NCI-H2107 (cell line): ENCODE measurements at places on chromosomes 1 and 21.

DNA sequence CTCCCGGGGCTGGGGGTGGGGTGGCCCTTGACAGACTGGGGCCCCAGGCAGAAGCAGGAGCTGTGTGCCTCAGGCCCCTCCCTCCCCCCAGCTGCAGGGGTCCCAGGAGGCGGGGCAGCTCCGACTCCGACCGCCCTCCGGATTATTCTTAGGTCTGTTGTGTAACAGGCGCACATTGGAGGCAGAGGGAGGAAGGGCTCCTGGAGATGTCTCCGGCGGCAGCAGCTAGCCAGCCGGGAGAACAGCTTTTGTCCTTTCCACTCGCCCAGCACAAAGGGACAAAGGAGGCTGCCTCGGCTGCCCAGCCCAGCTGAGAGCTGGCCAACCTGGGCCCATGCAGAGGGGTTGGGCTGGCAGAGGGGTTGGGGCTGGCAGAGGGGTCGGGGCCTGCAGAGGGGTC is 29.7 kb upstream of the PLCH2 start:
- DNase-seq: no peak

DNA sequence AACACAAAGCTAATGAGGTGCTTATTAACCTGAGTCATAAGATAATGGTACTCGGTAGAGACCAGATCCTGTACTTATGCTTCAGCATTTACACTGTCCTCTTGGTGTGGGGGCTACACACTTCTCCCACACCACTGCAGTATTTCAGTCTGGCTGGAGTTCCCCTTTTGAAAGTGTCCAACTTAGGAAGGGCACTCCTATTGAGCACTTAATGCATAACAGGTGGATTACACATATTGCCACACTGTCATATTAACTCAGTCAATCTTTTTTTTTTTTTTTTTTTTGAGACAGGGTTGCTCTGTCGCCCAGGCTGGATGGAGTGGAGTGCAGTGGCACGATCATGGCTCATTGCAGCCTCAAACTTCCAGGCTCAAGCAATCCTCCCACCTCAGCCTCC is 1.5 kb downstream of the GPATCH4 start:
- DNase-seq: no peak

GRCh38 chr1:198902655-198903054 is 263.8 kb downstream of the PTPRC start:
- DNase-seq: no peak

GRCh38 chr1:24964811-24965570 is 34.9 kb upstream of the RUNX3 start:
- no peak for DNase-seq

GRCh38 chr1:57431400-57431799 is 7.5 kb upstream of the DAB1 start:
- DNase-seq: peak; percentile 20

DNA sequence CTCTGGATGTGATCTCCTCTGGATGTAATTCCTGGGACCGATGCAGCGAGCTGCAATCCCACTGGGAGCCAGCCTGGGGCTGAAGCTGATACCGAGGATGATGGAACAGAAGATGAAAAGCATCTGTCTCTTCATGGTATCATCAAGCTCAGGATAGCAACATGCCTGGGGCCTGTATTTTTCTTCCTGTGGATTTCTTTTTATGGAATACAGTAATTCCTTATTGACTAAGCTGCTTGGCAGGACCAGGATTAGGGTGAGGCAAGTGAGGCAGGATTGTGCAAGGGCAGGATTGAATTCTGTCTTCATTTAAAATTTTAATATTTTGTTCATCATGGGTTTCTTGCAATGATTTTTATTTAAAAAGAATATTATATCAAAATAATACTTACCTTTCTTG is 86.6 kb downstream of the SLC25A24 start:
- no peak for DNase-seq

DNA sequence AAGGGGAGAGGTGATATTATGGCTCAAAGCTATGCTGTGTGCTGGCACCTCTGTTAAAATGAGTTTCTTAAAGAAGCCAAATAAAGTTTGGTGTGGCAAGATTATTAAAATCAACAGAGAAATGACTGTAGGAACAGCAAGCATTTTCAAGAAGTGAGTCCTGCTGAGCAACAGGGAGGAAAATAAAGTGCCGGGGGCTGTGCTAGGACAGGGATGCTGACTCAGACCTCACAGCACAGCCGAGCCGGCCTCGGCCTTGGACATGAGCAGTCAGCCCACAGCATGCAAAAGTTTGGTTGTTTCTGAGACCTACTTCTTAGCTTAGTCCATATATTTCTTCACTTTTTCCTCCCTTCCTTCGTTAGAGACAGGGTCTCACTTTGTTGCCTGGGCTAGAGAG is 19.2 kb downstream of the CNIH3 start:
- DNase-seq: no peak

GRCh38 chr1:190540366-190540765 is 62.7 kb upstream of the BRINP3 start:
- no peak for DNase-seq

- DNase-seq: no peak
These were observed 14.6 kb downstream of the TAF13 start for GRCh38 chr1:109061183-109061582.

DNA sequence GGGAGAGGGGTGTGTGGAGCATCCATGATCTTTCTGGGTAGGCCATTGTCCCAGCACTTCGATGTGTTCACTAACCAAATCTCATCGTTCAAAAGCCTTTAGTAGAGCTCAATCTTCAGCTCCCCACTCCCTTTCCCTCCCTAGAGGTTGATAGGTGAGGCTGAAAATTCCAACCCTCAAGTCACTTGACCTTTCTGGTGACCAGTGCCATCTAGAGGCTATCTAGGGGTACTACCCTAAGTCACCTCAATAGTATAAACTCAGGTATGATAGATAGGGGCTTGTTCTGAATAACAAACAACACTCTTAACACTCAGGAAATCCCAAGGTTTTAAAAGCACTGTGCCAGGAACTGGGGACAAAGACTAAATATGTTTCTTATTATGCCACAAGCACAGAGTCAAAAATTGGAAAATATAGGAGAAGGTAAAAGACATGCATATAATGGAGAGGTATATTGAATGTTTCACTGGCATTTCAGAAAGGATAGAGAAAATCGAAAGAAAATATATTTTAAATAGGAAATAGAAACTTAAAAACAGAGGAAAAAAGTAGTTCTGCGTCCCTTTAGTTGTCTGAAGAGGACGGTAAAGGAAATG is 42.9 kb upstream of the CD53 start:
- peak; percentile 43 for DNase-seq

DNA sequence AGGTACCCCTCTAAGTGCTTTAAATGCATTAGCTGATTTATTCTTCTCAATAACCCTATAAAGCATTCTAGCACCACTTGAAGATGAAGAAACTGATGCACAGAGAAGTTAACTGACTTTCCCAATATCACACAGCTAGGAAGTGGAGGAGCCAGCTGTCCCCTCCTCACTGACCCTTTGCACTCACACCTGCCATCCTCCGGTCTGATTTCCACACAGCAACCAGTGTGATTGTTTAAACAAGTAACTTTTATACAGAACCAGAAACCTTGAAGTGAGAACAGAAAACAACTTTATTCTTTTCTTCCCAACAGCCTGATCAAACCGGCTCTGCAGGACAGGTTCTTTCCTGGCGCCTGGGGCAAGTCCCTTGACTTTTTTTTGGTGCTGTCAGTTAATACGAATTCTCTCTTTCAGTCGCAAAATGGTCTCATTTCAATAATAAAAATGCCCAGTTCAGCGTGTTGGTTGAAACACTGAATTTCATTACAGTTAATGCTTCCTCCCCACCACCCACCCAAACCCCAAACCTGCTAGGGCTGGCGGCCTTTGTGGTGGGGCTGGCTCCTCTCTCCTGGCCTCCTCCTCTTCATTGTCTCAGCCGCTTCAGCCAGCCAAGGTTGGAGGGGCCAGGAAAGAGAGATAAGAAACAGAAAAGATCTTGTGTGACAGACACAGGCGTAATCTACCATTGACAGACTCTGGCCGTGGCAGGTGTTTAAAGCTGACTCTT is 26.4 kb upstream of the EEIG2 start:
- DNase-seq: no peak

DNA sequence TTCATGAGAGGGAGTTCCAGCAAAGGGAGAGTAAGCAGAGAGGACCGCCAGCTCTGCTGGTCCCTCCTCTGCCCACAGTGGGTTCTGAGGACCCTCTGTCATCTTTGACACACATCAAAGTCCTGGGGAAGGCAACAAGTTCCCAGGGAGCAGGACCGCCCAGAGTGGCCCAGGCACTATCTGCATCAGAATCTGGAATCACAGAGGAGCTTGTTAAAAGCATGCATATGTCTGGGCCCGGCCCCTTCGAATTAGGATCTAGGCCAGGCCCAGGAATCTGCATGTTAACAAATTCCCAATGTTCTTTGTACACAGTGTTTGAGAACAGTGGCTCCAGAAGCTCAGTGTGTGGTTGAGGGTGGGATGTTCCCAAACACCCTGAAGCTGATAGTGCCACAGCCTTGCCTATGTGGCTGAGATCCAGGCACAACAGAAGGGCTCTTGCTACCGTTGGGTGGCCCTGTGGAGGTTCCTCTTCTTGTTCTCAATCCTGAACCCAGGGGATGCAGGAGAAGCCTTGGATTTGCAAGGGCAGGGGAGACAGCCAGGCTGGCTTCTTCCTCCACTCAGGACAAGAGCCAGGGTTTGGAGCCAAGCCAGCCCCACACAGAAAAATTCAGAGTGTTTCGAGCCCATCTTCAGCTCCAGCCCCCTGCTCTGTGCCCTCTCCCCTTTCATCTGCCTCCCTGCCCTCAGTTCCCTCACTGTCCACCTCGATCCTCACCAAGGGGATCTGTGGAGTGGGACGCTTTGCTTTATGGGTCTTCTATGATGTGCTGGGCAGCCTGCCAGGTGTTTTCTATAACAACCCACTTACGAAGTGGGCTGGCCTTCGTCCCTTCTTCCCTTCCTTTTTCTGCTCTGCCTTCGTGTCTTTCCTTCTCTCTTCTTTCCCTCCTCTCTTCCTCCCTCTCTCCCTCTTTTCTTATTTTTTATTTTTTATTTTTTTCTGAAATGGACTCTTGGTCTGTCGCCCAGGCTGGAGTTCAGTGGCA is 129.0 kb upstream of the TMPRSS2 start:
- DNase-seq: no peak

DNA sequence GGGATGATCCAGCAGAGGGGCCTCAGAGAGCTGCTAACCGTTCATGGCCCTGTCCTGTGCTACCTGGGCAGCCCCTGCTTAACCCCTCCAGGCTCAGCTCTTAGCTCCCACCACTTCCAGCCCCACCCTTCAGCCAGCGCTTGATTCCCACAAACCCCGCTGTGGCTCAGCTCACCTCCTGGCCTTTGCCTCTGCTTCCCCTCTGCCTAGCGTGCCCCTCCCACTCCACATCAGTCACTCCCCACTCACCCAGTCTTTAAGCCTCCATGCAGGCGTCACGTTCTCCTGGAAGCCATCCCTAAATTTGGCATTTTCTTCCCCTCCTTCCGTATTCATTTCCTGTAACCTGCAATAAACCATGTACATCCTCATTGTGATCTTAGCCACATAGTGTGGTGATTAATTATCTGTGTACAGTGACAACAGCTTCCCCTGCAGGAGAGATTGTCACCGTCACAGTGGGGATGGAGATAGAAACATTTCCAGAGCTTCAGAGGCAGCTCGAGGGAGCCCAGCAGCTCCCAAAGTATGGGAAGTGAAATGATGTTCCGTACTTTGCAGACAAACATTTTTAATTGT is 65.5 kb downstream of the EPHB2 start:
- DNase-seq: no peak

GRCh38 chr1:51794868-51795267 is 83.7 kb downstream of the NRDC start:
- no peak for DNase-seq

DNA sequence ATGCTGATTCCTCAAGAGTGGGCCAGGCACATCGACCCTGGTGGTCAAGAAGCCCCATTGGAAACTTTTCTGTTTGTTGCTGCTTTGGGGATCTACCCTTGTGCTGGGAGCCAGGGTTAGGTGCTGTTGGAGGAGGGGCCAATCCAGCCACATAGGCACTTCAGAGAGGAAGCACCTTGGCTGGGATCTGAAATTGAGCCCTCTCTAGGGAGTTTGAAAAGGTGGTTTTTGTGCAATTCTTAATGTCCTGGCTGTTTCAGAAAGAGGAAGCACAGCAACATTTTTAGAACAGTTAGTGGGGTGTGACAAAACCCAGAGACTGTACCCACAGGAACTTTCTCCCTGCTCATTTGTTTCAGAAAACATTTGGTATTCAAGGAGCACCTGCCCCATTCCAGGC is 17.2 kb upstream of the BEND5 start:
- no peak for DNase-seq

- DNase-seq: no peak
These were observed 7.3 kb downstream of the UQCRHL start for GRCh38 chr1:15799928-15800835.

GRCh38 chr21:28906841-28907240 is 85.8 kb downstream of the LTN1 start:
- no peak for DNase-seq

- no peak for DNase-seq
These were observed 82.2 kb downstream of the ST6GALNAC5 start for GRCh38 chr1:76949503-76949902.

DNA sequence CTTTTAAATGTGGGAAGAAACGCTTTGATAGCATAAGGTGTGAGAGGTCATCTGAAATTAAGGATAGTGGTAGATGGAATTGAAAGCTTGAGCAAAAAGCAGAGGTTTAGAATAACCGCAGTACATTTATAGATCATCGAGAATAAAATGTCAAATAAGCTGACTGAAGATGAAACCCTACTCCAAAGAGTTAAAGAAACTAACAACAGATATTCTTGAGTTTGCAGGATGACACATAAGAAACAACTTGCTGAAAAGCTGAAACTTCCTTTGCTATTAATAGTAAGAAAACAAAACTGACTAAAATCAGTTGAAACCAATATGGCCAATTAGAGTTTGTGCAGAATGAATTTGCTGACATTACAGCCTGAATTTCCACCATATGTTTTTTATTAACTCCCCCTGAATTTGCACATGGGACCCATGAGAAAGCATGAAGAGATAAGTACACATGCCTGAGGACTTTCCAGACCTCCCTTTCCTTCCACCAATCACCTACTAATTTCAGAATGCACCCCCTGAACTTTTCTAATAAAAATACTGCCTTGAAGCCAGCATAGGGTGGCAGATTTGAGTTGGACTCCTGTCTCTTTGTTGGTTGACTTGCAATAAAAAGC is 1.7 kb upstream of the C1orf185 start:
- no peak for DNase-seq

GRCh38 chr1:155085504-155086127 is 7.0 kb downstream of the EFNA3 start:
- no peak for DNase-seq

DNA sequence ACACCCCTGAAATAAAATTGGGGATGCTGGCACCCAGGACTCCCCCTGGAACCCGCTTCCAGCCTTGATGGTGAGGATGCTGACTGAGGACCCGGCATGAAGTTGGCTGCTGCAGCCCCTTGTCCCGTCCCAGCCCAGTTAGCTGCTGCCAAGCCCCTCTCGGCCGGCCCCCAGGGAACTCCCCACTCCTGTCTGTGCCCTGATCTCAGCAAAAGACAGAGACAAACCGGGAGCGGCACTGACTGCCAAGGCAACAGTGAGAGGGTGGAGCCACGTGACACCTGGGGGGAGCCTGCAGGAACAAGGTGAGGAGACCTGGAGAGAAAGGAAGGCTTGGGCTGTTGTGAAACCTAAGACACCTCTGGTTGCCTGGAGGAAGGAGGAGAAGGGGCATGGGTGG is 24.7 kb downstream of the CASZ1 start:
- DNase-seq: peak; percentile 32
